ENCODE measurements at places on chromosomes 6 and 20. TPM values are rescaled to one million over a fixed set of nuclear protein-coding genes. Genes with fewer than 3 reads are reported as not detected.

KIAA1755 gene
- total RNA-seq = not detected

MAS1 gene
- total RNA-seq = not detected

TAAR5 gene
- total RNA-seq = not detected

HRH3 gene
- total RNA-seq = not detected

KHDRBS2 gene
- total RNA-seq = not detected

NKAIN4 gene
- total RNA-seq = not detected

SLC22A7 gene
- not detected for total RNA-seq

TOMM6 gene
- 209 TPM for total RNA-seq

TPBG gene
- not detected for total RNA-seq

SGK2 gene
- 0.11 TPM for total RNA-seq

AKAP12 gene
- 5.0 TPM for total RNA-seq

BTNL2 gene
- not detected for total RNA-seq

OR2B3 gene
- not detected for total RNA-seq

GPR63 gene
- 3.9 TPM for total RNA-seq

APOM gene
- total RNA-seq = 3.0 TPM

SEL1L2 gene
- not detected for total RNA-seq

PI16 gene
- 0.16 TPM for total RNA-seq

OPRM1 gene
- not detected for total RNA-seq

PSMB8 gene
- total RNA-seq = 448 TPM

VSTM2L gene
- total RNA-seq = not detected

ULBP2 gene
- 0.16 TPM for total RNA-seq

TP53RK gene
- total RNA-seq = 17.2 TPM

GSTA2 gene
- total RNA-seq = not detected

ANGPT4 gene
- total RNA-seq = not detected

TSBP1 gene
- not detected for total RNA-seq

ULBP3 gene
- 0.98 TPM for total RNA-seq

LRP11 gene
- total RNA-seq = 2.9 TPM

MYLK4 gene
- 0.36 TPM for total RNA-seq

HLA-DOB gene
- 6.9 TPM for total RNA-seq

TFAP2D gene
- not detected for total RNA-seq

CLVS2 gene
- total RNA-seq = not detected

FILIP1 gene
- not detected for total RNA-seq

PNPLA1 gene
- not detected for total RNA-seq

CMTR1 gene
- total RNA-seq = 69.4 TPM

TPD52L1 gene
- not detected for total RNA-seq

FOXF2 gene
- total RNA-seq = not detected

EFCAB8 gene
- 0.50 TPM for total RNA-seq

ANKRD6 gene
- total RNA-seq = 0.93 TPM

STMND1 gene
- not detected for total RNA-seq

ACSS2 gene
- total RNA-seq = 44.5 TPM

CGAS gene
- total RNA-seq = 46.5 TPM

DOK5 gene
- total RNA-seq = 0.27 TPM

CST5 gene
- not detected for total RNA-seq

HNF4A gene
- total RNA-seq = not detected

TGM3 gene
- total RNA-seq = not detected

IPCEF1 gene
- total RNA-seq = 9.5 TPM

FLRT3 gene
- not detected for total RNA-seq

HM13 gene
- 189 TPM for total RNA-seq

E2F1 gene
- total RNA-seq = 73.9 TPM
